Activated naive CD8-positive, alpha-beta T cell treated with anti-CD3 and anti-CD28 coated beads, Interleukin-2, amount 50 U/mL, for 16 hours (primary cell): ENCODE measurements at places on chromosomes 1 and 21.

DNA sequence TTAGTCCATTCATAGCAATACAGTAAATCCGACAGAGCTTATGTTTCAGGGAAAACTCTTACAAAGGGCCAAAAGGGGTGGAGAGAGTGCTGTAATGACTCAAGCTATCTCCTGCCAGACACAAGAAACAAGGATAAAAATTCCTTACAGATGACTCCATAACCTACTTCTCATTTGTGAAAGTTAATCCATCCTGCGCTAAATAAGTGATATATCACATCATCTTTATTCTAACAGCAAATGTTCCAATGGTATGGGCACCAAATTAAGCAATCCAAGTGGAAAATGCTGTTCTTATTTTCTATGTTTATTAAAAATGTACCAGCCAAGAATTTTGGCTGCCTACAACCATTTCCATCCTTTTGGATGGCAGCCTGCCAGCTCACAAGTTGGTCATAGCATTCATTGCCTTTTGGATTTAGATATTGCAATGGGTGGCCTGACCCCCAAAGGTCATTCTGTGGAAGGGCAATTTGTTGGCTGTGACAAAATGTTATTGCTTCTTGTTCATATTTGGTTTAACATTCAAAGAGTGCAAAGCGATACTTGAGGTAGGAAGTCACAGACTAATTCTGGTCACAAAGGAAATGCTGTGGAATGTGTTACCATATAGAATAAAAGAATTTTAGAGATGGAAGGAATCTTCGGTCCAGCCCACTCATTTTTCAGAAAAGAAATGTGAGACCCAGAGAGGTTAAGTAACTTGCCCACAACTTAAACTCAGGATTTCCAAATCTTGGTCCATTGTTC lies 2.8 kb upstream of the ENAH start:
- DNase-seq, result no peak

DNA sequence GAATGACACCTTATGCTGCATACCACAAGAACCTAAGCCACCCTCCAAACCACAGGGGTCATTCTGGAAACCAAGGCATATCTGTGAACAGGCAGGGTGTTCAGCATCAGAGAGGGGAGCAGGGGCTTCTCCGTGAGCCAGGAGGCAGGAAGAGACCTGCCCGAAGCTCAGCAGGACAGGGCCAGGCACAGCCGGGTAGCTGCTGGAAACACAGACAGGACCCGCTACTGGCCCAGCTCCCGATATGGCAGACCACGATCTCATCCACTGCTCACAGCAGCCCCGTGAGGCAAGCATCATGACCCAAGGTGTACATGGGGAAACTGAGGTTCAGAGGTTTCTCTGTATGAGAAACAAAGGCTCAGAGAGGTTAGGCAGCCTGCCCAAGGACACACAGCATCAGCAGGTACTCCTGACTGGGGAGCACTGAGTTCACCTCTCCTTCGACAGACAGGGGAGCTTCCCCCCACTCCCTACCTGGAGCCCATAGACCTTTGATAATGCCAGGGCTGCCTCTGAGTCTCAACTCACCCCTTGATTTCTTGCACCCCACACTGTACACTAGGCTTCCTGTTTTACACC lies 317.7 kb downstream of the MATN1 start:
- no peak for DNase-seq

DNA sequence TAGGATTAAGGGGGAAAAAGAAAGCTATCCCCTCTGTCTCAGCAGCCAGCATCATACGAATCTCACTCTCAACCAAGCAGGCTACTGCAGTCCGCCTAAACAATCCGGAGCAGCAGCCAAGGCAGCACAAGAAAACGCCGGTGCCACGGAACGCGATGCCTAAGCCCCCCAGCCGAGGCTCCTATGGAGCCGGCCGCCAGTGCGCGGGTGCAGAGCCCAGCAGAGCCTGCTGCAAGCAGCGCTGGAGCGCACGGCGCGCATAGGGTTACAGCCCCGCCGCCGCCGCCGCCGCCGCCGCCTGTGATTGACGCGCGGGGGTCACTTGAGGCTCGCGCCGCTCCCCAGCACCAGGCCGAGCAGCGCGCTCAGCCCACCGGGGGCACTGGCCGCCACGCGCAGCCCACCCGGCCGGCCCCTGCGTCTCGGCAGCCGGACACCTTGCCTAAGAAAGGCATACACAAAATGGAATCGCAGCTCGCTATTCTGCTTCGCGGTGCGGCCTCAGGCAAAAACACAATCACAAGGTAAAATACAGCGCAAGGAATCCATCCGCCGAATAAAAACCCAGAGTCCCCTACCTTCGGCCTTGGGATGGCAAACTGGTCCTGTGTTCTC lies 780 bp downstream of the HIVEP3 start:
- no peak for DNase-seq

- DNase-seq, result no peak
Measured at GRCh38 chr21:44405948-44406872, 49.1 kb upstream of the LRRC3 start.

GRCh38 chr1:116666187-116667077 lies 1.1 kb downstream of the IGSF3 start:
- no peak for DNase-seq

GRCh38 chr1:14612256-14612655 lies 13.8 kb downstream of the KAZN start:
- no peak for DNase-seq
